Fibroblast of villous mesenchyme (primary cell): ENCODE measurements at places on chromosomes 16 and 17.

GRCh38 chr17:42428141-42428944 lies 5.3 kb upstream of the CAVIN1 start:
- peak; percentile 90 for DNase-seq

GRCh38 chr16:1770328-1771187 lies 785 bp downstream of the NME3 start:
- DNase-seq: peak; percentile 55

- DNase-seq: peak; percentile 38
These were observed 41.4 kb upstream of the CLEC18A start for GRCh38 chr16:69909760-69910159.

DNA sequence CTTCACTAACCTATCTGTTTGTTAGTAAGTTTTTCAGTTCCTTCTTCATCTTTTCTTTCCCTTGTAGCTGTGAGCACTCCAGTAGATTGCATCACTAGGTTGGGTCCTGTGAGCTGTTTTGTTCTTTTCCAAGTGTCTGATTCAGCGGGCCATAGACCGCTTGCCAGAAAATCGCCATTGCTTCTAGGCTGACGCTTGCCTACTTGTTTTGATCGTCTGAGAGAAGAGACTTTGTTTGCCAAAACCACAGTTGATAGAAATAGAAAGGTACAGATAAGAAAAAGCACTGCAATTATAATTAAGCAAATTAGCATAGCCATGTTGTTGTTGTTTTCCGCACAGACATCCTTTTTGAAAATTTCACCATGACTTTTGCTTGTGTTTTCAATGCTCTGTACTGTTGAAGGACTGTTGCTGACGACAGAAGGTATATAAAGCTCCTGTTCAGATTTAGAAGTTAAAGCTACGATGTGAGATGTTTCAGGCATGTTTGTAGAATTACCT lies 3.1 kb downstream of the EVI2A start:
- DNase-seq: peak; percentile 78

DNA sequence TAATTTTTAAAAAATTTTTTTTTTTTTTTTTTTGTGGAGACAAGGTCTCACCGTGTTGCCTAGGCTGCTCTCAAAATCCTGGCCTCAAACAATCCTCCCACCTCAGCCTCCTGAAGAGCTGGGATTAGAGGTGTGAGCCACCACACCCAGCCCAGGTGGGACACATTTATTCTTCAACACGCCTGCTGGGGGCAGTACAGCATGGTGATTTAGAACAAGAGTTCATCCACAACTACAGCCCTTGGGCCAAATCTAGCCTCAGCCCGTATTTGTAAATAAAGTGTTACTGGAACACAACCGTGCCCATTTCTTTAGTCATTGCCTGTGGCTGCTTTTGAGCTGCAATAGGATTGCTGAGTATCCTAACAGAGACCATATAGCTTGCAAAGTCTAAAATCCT lies 92.8 kb downstream of the KATNIP start:
- DNase-seq: peak; percentile 31

- no peak for DNase-seq
These were observed 37.8 kb upstream of the CSNK2A2 start for GRCh38 chr16:58235663-58236062.

- DNase-seq: peak; percentile 44
These were observed 60.0 kb downstream of the CRISPLD2 start for GRCh38 chr16:84879569-84880487.

GRCh38 chr17:13076905-13077304 lies 59.1 kb upstream of the ELAC2 start:
- no peak for DNase-seq

DNA sequence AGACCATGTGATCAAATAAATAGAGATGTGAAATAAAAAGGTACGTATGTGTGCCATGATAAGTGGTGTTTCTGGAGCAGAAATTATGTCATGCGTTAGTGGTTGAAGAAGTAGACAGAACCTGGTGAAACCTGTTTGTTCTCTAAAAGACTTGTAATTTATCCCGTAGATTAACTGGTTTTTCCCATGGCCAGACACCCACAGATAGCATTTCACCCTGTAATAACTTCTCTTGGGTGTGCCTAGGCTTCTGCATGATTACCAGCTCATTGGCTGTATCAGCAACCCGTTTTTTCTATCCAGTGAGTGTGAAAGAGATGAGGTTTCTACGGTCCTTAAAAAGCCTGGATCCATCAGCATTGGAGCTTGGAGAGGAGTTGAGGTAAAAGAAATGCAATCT lies 471.3 kb downstream of the NPIPA7 start:
- DNase-seq: no peak

- DNase-seq: peak; percentile 20
These were observed 277.5 kb upstream of the MYOCD start for GRCh38 chr17:12388226-12388625.

GRCh38 chr17:75979705-75980187 lies 706 bp downstream of the TEN1 start:
- peak; percentile 90 for DNase-seq

GRCh38 chr17:9158544-9159452 lies 137.5 kb downstream of the NTN1 start:
- DNase-seq: peak; percentile 42

GRCh38 chr17:61806081-61806828 lies 57.1 kb downstream of the BRIP1 start:
- DNase-seq: no peak

DNA sequence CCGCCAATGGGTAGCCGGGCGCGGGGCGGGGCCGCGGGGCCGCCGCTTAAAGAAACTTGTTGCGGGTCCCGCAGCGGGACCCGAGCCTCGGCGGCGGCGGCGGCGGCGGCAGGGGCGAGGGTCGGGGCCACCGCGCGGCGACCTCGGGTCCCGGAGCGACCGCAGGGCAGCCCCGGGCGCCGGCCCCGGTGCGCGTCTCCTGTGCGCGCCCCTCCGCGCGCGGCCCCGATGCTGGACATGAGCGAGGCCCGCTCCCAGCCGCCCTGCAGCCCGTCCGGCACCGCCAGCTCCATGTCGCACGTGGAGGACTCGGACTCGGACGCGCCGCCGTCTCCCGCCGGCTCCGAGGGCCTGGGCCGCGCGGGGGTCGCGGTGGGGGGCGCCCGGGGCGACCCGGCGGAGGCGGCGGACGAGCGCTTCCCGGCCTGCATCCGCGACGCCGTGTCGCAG lies at the start of gene SOX8:
Gene SOX8, plus strand, starts transcription at position 76 of the 450 bp plus-strand sequence. Its CDS starts 153 bp downstream, at position 229.
- no peak for DNase-seq

GRCh38 chr16:50153596-50154419 lies 702 bp downstream of the TENT4B start:
- DNase-seq: no peak

DNA sequence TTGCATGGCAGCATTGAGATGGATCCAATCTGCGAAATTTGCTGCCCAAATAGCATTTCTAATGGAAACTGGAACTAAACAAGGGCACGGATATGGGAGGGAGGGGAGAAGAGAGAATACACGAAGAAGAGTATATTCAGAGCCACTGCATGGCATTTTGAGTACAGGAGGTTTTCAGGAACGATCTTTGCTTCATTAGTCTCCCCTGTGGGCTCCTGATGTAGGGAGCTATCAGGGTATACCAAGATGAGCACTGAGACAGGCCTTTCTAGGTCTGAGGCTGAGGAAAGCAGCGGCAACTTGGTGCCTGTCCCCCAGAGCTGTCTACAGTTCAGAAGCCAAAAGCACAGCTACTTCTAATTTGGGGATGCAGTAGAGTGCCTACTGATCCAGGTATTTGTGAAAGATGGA lies 257.7 kb upstream of the PMFBP1 start:
- no peak for DNase-seq

DNA sequence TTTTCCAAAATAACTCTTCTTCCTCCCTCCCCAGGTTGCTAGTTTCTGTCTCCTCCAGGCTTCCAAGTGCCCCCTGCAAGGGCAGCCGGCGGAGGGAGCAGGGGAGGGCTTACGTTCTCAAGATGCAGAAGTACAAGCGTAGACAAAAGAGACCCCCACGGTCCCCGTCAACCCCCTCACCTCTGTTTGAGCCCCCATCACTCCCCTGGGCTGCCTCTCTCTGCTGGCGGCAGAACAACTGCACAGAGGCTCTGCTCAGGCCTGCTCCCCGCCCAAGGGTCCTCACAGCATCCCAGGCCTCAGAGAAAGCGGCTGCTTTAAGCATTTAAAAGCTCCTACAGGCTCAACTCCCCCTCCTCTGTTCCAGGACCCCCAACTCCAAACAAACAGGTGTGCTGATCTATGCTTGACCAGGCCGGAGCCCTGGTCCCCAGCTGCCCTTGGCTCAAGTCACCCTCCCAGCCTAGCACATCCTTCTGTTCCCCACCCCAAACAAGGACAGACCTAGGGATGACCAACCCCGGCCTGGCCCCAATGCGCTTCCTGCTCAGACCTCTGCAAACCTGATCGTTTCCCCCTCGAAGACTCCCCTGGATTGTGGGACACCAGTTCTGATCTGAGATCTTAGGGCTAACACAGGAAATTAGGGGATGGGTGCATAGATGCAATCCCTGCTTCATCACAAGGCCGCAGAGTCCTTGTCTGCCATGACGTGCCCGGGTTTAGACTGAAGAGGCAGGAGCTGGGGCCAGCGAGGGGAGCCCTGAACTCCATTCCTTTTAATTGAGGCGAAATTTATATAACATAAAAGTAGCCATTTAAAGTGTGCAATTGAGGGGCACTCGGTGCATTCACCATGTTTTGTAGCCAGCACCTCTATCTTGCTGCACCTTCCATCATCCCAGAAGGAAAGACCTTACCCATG lies 17.2 kb upstream of the RBFOX3 start:
- no peak for DNase-seq

- DNase-seq: no peak
These were observed 69.4 kb downstream of the YPEL2 start for GRCh38 chr17:59400858-59401257.

DNA sequence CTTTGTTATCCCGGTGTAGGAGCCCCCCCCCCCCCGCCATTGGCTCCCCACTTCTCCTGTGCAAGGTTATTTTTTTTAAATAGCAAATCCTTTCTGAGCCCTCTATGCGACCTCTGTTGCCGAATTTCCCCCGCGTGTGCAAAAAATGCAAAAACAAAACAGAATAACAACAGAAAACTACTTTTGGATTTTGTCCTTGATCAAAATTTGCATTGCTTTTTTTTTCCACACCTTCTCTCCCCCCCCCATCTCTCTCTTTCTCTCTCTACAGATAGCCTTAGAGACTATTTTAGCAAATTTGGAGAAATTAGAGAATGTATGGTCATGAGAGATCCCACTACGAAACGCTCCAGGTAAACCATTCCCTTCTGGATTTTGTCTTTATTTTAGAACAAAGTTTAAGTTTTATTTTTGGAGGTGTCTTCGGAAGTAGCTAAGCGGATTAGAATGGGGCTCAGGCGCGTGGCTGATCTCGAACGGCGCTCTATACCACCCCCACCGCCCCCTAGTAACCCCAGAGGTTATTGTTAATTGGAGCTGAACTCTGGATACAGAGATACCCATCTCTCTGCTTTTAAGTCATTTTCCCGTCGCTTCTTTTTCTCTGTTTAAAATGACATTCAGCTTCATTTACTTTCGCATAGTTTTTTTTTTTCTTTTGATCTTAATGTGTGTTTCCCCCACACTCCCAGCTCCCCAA lies 1.0 kb downstream of the MSI2 start:
- DNase-seq: no peak

GRCh38 chr17:56121191-56122051 lies 31.9 kb upstream of the ANKFN1 start:
- no peak for DNase-seq

- DNase-seq: no peak
These were observed 420.9 kb downstream of the SHISA9 start for GRCh38 chr16:13322336-13322735.

DNA sequence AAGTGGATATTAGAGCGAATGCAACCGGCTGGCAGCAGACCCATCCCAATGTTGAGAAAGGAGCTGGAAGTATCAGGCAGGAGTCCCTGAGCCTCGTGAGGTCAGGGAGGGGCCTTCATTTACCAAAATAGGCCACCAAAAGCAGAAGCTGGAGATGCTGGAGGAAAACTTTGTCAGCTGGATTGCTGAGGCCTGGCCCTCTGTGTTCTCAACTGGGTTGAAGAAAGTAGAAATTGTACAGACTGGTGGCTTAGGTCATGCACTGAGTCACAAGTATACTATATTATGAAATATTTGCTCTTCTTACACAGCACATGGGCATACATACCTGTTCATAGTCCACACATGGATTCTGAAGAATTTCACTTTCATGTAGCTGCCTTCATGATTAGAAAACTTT lies 23.2 kb upstream of the TEKT3 start:
- DNase-seq: no peak

DNA sequence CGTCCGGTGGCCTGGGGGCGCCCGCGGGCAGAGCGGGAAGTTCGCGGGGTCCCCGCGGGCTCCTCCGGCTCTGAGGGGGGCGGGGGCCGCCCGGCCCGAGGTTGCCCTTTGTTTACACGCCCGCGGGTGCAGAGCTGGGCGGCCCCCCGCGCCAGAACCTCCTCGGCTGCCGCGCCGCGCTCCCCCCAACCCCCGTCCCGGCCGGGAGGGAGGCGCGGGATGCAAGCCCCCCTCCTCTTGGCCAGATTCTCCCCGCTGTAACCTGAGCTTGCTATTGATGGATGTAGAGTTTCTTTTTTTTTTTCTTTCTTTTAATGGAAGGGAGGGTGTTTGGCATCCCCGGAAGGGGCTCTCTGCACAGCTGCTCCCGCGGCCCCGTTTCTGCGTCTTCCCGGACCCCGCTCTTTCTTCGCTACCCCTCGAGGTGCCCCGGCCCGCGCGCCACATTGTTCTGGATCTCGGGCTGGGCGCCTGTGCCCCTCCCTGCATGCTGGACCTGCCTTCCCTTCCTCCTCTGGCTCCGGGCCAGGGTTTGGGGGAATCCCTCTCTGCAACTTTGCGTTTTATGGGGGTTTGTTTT lies 646 bp downstream of the CBX2 start:
- DNase-seq: no peak

GRCh38 chr17:80774643-80775281 lies 216.9 kb upstream of the CHMP6 start:
- DNase-seq: no peak

DNA sequence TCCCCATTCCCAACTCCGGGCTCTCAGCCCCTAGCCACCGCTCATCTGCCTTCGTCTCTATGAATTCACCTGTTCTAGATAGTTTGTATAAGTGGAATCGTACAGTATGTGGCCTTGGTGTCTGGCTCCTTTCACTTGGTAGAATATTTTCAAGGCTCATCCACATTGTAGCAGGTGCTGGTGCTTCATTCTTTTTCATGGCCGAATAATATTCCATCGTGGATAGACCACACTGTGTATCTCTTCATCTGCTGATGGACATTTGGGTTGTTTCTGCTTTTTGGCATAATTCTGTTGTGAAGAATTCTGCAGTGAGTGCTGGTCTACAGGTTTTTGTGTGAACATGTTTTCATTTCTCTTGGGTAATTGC lies 324.2 kb downstream of the SEC14L1 start:
- DNase-seq: no peak

GRCh38 chr16:89653656-89654295 lies 3.7 kb downstream of the CHMP1A start:
- DNase-seq: no peak
